ENCODE measurements at places on chromosomes 11 and 22.

DNA sequence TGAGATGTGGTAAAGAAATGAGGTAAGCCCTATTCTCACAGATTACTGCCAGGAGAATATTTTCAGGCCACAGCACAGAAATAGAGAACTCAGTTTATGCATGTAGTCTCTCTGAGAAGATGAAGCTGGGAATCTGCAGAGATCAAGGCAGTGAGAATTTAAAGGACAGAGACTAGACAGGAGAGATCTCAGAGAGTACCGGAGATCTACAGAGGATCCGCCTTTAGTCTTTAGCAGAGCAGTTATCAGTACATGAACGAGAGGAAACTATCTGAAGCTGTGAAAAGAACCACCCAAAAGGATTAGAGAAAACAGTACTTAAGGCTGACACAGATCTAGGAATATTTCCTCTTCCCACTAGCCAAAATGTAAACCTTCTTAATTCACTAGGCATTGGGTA, 101.5 kb downstream of the DLG2 start:
- DNase-seq, result no peak

GRCh38 chr11:38498721-38499120, 1900.7 kb upstream of the RAG2 start:
- no peak for DNase-seq

GRCh38 chr11:34475656-34476055, 36.9 kb downstream of the CAT start:
- DNase-seq, result no peak

DNA sequence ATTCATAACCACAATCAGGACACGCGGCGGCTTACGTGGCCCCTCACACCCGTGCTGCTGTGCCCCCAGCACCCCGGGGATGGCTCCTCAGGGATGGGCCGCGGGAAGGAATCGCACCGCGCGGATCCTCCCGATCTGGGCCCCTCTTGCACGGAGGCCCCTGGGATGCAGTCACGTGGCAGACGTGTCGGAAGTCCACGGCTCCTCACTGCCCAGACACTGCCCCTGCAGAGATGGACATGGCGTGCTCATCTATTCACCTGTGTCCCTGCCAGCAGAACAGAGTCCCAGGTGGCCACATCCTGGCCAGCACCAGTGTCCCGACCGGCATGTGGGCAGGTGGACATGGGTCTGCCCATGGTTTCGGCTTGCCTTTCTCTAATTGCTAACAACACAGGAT, 12.8 kb downstream of the MOB2 start:
- DNase-seq, result no peak

DNA sequence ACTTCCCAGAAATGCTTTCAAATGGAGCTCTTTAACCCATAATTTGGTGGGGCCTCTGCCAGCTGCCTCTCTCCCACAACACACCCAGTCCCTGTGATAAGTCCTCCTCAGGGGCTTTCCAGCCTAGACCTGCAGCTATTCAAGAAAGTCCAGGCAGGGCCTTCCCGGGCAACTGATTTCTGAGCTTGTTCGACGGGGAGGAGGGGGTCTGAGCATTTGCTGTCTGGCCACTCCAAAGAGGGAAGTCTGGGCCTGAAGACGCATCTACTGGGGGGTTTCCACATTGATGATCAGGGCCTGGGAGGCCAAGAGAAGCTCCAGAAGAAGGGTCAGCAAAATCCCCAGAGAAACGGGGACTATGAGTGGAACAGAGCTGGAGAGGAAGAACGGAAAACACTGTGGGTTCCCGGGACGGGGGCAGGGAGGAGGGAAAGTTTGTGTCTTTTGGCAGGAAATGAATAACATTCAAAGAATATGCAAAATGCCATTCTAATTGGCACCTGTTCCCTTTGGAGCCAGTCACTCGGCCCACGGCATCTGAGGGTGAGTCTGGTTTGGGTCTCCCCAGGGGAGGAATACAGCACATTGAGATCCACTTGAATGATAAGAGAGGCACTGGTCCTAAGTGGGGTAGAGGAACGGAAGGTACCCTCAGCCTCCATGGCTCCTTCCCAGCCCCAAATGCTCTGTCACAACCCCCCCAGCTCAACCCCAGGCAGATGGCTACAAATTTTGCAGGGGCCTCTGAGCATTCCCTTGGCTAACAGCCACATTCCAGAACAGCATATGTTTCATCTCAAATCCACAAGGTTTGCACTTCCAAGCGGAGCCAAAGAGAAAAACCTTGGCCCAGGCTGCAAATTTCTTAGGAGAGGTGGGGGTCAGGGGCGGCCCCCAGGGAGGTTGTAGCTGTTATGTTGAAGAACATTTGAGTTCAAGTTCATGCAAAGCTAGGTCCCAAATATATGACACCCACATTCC, 72.0 kb downstream of the RPUSD4 start:
- DNase-seq, result no peak

DNA sequence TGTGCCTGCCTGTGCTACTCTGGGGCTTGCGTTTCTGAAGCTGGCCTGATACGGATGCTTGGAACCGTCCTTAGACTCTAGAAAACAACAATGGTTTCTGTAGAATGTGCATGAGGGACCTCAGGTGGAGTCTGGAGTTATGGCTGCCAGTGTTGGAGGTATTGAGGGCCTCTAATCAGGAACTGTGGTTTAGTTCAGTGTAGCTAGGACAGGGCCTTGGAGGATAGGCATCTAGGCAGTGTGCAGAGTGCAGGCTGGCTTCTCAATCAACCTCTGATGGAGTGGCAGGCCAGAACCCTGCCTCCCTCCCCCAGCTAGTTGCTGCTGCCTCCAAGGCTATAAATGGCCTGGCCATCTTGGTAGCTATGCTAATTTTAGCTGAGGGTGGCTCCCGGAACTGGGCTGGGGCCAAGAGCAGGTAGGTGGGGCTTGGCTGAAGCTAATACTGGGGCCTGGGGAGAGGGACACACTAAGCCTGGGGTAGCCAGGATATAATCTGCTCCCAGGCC, 4.0 kb downstream of the STIM1 start:
- DNase-seq, result no peak

DNA sequence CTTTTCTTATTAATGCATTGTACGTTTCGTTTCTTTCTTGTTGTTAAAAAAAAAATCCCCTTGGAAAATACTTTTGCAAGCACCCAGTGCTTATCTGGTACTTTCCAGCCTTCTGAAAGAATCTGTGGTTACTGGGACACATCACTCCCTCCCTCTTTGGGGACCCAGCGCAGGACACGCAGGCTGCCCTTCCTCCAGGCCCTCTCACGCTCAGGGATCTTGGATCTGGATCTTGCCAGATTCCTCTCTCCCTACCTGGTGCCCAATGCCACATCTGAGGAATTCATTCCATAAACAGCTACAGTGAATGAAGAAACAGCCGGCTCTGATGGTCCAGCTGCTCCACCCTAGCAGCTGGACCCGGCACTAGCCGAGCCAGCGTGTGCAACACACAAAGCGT, 55.7 kb downstream of the PHF21B start:
- no peak for DNase-seq

DNA sequence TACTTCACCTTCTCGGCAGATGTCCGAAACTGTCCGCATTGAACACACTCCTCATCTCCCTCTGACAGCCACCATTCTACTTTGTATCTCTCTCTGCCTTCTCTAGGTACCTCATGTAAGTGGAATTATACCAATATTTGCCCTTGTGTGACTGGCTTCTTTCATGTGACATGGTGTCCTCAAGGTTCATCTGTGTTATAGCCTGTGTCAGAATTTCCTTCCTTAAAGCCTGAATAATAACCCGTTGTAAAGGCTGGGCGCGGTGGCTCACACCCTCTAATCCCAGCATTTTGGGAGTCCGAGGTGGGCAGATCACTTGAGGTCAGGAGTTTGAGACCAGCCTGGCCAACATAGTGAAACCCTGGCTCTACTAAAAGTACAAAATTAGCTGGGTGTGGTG, 40.4 kb upstream of the PPP6R3 start:
- no peak for DNase-seq

DNA sequence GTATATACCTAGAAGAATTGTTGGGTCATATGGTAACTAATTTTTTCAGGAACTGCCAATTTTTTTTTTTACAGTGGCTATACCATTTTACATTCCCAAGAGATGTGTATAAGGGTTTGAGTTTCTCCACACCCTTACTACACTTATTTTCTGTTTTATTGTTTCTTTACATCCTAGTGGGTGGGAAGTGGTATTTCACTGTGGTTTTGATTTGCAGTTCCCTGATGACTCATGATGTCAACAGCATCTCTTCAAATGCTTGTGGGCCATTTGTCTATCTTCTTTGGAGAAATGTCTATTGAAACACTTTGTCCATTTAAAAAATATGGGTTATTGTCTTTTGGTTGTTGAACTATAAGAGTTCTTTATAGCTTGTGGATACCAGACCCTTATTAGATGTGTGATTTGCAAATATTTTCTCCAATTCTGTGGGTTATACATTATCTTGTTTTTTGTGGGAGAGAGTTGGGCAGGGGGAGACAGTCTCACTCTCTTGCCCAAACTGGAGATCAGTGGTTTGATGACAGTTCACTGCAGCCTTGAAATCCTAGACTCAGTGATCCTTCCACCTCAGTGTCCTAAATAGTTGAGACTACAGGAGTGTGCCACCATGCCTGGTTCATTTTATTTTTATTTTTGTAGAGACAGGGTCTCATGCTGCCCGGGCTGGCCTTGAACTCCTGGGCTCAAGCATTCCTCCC, 30.3 kb upstream of the PISD start:
- peak; percentile 66 for DNase-seq

DNA sequence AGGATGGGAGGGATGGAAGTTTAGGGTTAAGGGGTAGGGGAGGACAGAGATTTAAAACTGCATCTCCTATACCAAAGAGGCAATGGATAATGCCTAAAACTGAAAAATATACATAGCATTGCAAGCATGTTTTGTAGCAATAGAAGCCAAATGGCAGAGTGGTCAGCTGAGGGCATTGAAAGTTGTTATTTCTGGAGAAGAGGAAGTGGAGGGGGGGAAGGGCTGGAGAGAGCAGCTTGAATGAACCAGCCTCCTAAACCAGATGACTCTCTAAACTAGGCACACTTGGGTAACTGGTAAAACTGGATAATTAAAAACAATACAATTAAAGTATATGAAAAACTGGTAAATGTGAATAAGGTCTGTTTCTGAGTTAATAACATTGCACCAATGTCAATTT, 70.3 kb upstream of the TP53I11 start:
- no peak for DNase-seq

- DNase-seq, result no peak
Measured at GRCh38 chr11:8017894-8018483, 30.9 kb downstream of the EIF3F start.
